ACHN (cell line): ENCODE measurements at places on chromosomes 3 and 15.

GRCh38 chr15:57726411-57726810 lies 19.9 kb downstream of the POLR2M start:
- peak; percentile 15 for DNase-seq

DNA sequence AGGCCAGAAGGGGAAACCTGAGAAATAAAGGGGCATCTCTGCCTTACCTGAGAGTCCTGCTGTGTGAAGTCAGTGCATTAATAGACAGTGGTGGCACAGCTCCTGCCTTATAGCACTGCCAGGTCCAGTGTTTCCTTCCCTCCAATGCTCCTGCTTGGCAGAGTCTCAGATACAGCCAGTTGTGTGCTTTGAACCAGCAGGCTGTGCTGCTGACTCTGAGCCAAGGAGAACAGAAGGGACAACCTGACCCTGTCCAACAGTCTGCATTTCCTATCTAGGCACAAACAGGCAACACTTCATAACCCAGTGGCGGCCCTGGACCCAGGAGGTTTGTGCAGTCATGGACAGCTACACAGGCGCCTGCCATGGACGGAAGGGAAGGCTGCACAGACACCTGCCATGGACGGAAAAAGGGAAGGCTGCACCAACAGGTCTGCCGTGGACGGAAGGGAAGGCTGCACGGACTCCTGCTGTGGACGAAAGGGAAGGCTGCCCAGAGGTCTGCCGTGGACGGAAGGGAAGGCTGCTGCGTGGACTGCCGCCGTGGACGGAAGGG lies 33.9 kb upstream of the PLXNA1 start:
- DNase-seq: no peak

DNA sequence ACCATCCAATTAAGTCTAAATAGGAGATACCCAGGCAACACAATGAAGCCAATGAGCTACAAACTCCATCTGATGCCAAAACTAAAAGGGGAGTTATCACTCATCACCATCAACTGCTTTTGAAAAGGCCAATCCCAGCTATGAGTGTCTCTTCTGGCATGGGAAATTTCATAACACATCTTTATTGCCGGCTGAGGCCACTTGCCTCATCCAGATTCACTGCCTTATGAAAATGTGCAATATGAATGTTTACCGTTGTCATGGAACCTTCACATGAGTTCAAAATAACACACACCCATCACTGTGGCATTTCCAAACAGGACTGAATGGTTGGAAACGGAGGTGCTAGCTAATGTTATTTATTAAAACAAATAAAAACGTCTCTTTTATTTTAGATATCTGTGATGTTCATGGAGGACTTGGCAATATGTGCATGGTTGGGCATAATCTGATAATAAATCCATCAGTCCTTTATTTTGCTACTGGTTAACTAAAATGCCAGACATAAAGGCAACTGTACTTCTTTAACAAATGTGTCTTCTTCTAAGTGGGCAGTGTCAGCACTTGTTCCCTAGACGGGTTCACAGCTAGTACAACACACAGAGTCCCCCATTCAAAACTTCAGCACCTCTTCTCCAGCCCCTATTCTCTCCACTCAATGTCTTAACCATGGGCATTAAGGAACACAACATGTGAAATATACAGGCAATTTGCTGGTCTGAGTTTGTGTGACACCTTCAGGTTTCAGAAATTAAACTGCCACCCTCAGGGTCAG lies 143.9 kb downstream of the MAGI1 start:
- no peak for DNase-seq

DNA sequence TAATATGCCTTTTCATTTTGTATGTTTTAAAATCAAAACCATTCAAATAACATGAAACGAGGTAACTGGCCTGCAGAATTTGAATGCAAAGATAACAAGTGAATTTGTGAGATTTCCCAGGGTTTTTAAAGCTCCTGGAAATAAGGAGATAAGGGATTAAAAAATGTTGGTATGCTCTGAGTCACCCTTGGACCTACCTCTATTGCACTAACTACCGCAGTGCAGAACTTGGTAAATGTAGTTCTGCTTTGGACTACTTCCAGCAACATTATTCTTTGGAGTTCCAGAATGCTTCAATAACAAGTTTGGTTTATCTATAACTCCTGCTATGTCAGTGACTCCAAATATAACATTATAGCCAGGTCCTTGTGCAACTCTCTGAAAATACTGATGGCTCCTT lies 201.7 kb downstream of the GAP43 start:
- peak; percentile 1 for DNase-seq

- DNase-seq: peak; percentile 94
Observed at GRCh38 chr3:160565442-160566403, at the start of gene KPNA4. Gene KPNA4 (minus strand): TSS chr3:160565571. CDS start chr3:160565282, 289 bp downstream.

- DNase-seq: no peak
Observed at GRCh38 chr3:30628205-30628900, 22.0 kb downstream of the TGFBR2 start.

- DNase-seq: no peak
Observed at GRCh38 chr15:91649016-91649415, 204.5 kb upstream of the SLCO3A1 start.

DNA sequence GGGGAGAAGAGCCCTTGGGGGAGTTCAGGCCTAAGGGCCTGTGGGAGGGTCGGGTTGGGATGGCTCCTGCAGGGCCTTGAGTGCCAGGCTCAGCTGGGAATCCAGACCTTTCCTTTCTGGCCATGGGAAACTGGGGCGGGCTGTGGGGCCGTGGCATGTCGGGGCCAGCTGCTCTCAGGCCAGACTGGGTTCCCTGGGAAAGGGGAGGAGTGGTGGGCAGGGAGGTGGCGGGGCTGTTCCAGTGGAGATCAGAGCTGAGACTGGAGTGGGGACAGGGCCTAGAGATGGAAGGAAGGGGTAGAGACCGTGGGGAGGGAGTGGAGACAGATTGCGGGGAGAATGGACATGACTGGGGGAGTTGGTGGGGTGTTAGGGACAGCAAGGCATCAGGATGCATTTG lies 20.3 kb downstream of the FBLN2 start:
- no peak for DNase-seq

DNA sequence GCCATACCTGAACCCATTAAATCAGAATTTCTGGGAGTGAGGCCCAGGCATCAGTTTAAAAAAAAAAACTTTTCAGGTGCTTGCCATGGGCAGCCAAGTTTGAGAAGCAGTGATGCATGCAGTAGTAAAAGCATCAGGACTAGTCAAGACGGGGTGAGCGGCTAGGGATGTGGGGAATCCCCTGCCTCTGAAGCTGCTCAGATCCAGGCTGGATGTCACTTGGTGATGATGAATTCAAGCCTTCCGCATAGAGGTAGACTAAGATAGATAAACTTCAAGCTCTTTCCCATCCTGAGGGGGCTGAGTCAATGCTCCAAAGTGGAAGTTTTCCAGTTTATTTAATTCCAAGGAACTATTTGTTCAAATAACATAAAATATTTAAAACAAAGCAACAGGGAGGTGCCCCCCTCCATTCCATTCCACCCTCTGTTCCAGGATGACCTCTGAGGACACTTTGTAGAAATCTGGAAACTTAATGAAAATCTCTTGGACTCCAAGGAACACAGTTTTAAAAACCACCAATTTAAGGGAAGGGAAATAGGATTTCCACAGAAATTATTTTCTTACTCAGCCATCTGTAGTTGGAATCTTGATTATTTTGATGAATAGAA lies 100.4 kb upstream of the NR2E3 start:
- DNase-seq: no peak

DNA sequence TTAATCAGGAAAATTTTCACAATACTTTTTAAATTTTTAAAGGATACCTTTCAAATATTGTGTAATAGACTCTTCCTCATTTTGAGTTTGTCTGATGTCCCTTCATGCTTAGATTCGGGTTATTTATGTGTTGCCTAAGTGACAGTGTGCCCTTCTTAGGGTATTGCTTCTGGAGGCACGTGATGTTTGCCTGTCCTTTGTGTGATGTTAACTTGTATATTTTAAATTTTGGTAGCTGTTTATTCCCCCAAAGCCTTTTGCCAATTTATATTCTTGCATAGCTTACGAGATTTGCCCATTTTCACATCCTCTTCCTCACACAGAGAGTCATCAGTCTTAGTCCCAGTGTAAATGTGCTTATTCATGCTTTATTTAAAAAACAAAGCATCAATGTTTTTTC lies 433.1 kb downstream of the EPHB1 start:
- DNase-seq: no peak

DNA sequence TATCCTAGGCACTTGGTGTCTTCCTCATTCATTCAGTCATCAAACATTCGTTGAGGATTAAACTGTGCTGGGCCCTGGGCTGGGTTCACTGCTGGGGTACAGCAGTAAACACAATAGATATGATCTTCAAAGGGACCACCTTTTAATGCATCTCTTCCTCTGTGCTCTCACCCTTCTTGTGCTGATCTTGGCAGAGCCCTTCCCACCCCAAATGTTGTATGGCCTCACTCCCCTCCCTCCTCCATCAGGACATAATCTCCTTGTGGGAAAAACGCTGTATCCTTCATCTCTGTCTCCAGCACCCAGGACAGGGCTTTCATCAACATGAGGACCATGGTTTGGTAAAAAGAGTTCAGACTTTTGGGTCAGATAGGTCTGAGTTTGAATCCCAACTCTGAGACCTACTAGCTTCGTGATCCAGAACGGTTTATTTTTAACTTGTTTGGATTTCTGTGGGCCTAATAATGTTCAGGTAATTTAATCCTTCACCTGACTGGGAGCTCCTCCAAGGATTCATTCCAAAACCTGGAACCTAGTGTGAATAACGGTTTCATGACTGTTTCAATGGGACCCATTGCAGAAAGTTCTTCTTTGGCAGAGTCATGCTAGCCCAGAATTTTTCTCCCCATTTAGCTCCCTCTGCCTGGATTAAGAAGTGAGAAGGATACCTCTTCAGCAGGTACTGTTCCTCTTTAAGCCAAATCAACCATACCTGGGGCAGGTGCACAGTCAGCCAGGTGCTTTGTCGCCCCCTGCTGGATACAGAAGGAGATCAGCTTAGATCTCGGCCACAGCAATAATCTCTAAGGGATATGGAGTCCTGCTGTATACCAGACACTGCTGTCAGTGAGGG lies 5.2 kb upstream of the WNT7A start:
- DNase-seq: peak; percentile 32

DNA sequence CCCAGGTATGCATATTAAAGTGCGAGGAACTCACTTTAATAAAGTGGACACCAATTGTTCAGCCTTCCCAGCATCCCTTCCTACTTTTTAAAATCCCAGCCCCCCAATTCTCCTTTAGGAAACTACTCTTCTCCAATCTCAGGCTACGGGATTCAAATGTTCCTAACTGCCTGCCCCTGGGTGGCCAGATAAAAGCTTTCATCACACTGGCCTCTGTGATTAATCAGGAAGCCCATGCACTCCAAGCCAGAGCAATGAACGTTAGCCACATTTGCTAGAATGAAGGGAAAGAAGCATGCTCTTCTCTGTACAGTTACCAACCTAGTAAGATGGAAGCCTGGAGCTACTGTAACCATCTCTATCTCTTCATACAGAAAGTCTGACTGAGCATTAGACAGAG lies 250.3 kb upstream of the UBE2E2 start:
- DNase-seq: no peak

GRCh38 chr3:74106925-74107324 lies 482.2 kb upstream of the PDZRN3 start:
- DNase-seq: no peak

- DNase-seq: no peak
Observed at GRCh38 chr3:159859424-159859823, 129.2 kb upstream of the IL12A start.

- DNase-seq: no peak
Observed at GRCh38 chr15:28876131-28876844, 9.5 kb upstream of the APBA2 start.
